ENCODE measurements at places on chromosomes 11 and 22.

- H3K27ac ChIP-seq: peak overlapping the region; percentile 61
- DNase-seq: no peak
- H3K36me3 ChIP-seq: peaks cover 18% of the 10 kb centered on the region
- no peaks in the 10 kb centered on the region for H3K27me3 ChIP-seq
- H3K4me3 ChIP-seq: no peak overlapping the region
- H3K4me1 ChIP-seq: no peaks in the 10 kb centered on the region
Observed at GRCh38 chr11:47466701-47467250, 17.8 kb upstream of the RAPSN start.

DNA sequence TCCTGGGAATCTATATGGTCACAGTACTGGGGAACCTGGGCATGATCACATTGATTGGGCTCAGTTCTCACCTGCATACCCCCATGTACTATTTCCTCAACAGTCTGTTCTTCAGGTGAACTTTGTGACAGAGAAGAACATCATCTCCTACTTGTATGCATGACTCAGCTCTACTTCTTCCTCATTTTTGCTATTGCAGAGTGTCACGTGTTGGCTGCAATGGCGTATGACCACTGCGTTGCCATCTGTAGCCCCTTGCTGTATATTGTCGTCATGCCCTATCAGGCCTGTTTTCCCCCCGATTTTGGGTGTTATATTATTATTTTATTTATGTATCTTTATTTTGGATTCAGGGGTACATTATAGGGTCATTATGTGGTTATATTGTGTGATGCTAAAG lies 2.4 kb upstream of the OR8G1 start:
- no peak for DNase-seq
- H3K4me1 ChIP-seq: no peaks in the 10 kb centered on the region
- H3K36me3 ChIP-seq: no peaks in the 10 kb centered on the region
- H3K27me3 ChIP-seq: no peaks in the 10 kb centered on the region
- no peak overlapping the region for H3K4me3 ChIP-seq
- H3K27ac ChIP-seq: no peak overlapping the region

DNA sequence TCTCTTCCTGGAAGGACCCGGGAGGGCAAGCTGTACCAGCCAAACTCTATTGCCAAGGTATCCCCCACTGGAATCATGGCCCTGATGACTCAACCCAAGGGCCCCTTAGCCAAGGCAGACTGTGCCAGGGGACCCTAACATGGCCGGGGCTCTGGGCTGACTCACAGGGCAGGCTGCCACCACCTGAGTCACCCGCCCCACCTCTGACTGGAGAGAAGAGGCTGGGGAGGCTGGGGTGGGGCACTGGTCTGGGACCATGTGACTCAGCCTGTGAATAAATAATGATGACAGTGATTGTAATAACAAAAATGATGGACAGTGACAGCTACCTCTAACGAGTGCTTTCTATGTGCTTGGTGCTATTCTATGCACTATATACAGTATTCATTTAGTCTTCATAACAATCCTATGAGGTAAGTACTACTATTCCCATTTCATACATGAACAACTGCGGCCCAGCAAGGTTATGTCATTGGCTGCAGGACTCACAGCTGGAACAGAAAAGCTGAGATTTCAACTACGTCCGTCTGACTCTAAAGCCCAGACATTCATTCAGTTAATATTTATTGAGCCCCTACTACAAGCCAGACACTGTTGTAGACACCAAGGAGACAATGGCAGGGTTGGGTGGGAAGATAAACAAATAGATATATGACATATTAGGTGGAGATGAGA lies 84.2 kb downstream of the FBXO7 start:
- peak; percentile 39 for DNase-seq
- no peaks in the 10 kb centered on the region for H3K27me3 ChIP-seq
- H3K4me3 ChIP-seq: no peak overlapping the region

GRCh38 chr11:3093281-3094191 lies 36.3 kb upstream of the CARS1 start:
- H3K27ac ChIP-seq: no peak overlapping the region
- no peaks in the 10 kb centered on the region for H3K27me3 ChIP-seq
- peaks cover 58% of the 10 kb centered on the region for H3K36me3 ChIP-seq
- no peak overlapping the region for H3K4me3 ChIP-seq
- no peak for DNase-seq
- H3K4me1 ChIP-seq: no peaks in the 10 kb centered on the region

GRCh38 chr11:57668434-57668782 lies 494 bp downstream of the ZDHHC5 start:
- peaks cover 16% of the 10 kb centered on the region for H3K4me1 ChIP-seq
- H3K27me3 ChIP-seq: no peaks in the 10 kb centered on the region
- peak overlapping the region; percentile 96 for H3K4me3 ChIP-seq
- peak overlapping the region; percentile 98 for H3K27ac ChIP-seq

DNA sequence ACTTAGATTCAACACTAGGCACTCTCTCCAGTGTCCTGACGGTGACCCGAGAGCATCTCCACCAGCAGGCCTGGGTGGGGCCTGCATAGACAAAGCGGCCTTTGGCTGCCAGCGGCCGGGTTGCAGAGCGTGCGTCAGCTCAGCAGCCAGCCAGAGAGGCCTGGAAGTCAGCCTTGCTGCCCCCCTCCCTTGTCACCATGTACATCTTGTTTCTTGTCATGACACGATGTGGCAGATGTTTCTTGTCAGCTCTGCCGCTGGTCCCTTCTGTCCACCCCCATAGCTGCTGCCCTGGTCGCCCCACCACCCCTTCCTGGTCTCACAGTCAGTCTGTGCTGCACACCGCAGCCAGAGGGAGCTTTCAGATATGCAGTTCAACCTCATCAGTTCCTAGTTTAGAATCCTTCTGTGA lies 33.1 kb upstream of the CBX7 start:
- peak; percentile 65 for DNase-seq
- H3K4me3 ChIP-seq: no peak overlapping the region
- no peaks in the 10 kb centered on the region for H3K27me3 ChIP-seq
- no peaks in the 10 kb centered on the region for H3K36me3 ChIP-seq
- H3K27ac ChIP-seq: no peak overlapping the region

DNA sequence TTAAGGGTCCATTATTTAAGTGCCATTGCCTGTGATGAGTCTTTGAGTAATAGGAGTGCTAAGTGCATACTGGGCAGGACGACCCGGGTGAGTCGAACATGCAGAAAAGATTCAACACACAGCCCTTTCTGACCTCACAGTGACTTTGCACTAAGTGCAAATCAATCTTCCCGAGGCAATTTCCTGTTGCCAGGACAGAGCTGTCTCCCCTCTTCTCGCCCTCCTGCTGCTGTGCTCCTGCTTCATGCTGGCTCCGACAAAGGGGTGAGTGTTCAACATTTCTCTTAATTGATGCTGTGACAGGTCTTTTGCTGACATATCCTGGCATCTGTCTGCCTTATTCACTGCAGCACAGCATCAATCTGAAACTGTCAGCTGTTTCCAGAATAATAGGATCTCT lies 42.0 kb downstream of the MCHR1 start:
- peak overlapping the region; percentile 60 for H3K27ac ChIP-seq
- H3K4me1 ChIP-seq: no peaks in the 10 kb centered on the region
- no peak overlapping the region for H3K4me3 ChIP-seq
- DNase-seq: no peak
- H3K27me3 ChIP-seq: no peaks in the 10 kb centered on the region

GRCh38 chr11:48006301-48006992 lies 26.1 kb downstream of the PTPRJ start:
- peak overlapping the region; percentile 80 for H3K27ac ChIP-seq
- no peaks in the 10 kb centered on the region for H3K36me3 ChIP-seq
- peak overlapping the region; percentile 1 for H3K4me3 ChIP-seq
- H3K4me1 ChIP-seq: peaks cover 3% of the 10 kb centered on the region
- no peaks in the 10 kb centered on the region for H3K27me3 ChIP-seq

DNA sequence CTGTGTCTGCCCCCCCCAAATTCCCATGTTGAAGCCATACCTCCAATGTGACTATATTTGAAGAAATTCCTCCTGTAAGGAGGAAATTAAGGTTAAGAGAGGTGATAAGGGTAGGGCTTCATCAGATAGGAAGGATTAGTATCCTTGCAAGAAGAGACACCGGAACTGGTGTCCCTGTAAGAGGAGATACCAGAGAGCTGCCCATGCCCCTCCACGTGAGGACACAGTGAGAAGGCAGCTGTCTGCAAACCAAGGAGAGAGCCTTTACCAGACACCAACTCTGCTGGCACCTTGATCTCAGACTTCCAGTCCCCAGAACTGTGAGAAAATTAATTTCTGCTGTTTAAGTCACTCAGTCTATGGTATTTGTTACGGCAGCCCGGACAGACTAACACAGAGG lies 109.3 kb downstream of the ARFGAP2 start:
- H3K27ac ChIP-seq: no peak overlapping the region
- no peaks in the 10 kb centered on the region for H3K36me3 ChIP-seq
- H3K27me3 ChIP-seq: no peaks in the 10 kb centered on the region

DNA sequence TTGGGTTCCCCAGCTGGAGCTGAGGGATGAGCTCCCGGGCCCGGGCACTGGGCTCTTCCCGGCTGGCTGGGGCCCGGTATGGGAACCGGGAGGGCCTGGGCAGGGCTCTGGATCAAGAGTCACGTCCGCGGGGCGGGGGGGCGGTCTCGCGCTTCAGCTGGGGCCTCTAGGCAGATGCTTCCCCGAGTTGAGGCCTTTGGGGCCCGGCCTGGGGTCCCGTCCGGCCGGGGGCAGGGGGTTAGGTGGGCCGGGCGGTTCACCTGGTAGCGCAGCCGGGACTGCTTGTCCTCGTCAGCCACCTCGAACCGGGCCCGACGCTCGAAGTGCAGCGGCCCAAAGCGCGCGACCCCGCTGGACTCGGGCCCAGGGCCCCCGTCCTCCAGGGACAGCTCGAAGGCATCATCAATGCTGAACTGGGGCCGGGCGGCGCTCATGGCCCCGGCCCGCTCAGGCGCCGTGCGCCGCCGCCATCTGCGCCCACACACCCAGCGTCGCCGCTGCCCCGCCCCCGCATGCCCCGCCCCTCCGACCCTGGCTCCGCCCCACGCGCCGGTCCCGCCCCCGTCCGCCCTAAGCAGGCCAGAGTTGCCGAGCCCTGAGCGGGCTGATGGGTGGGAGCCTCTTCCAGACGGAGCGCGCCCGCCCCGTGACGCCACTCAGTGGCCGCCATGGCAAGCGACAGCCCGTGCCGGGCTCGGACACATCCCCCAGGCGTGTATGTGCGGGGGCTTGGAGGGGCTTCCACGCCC lies at the start of gene TMEM134:
TSS of gene TMEM134 (minus strand) at position 493 of the 749 bp plus-strand sequence. CDS start at position 434, 59 bp downstream.
- H3K27me3 ChIP-seq: no peaks in the 10 kb centered on the region
- DNase-seq: peak; percentile 95
- no peaks in the 10 kb centered on the region for H3K36me3 ChIP-seq
- peaks cover 5% of the 10 kb centered on the region for H3K4me1 ChIP-seq

DNA sequence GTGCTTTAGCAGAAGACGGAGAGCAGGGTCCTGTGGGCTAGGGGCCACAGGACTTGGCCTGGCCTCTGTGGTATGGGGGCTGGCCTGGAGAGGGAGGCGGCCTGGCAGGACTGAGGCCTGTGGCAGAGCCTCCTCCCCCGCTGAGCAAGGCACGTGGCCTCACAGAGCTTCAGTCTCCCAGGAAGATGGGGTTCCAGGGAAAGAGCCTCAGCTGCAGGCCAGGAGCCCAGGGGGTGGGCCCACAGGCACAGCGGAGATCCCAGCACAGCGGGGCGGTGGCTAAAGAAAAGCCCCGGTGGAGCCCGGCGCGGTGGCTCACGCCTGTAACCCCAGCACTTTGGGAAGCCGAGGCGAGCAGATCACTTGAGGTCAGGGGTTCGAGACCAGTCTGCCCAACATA lies 2.2 kb downstream of the MAPK12 start:
- DNase-seq: no peak
- H3K36me3 ChIP-seq: no peaks in the 10 kb centered on the region
- no peaks in the 10 kb centered on the region for H3K27me3 ChIP-seq

DNA sequence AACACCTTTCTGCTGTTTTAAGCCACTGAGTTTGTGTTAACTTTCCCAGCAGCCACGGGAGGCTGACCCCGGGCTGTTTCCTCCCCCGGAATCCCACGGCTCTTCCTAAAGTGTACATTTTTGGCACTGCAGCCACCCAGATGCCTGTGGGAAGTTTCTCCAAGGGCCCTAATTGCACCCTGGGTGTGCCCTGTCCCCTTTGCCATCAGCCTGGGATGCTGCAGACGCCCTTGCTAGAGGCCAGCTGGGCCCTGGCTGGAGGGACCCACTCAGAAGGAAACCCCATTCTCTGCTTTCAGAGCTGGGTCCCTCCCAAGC lies 883.3 kb downstream of the BRD1 start:
- H3K27ac ChIP-seq: no peak overlapping the region
- no peak for DNase-seq
- no peak overlapping the region for H3K4me3 ChIP-seq
- no peaks in the 10 kb centered on the region for H3K36me3 ChIP-seq
- H3K4me1 ChIP-seq: no peaks in the 10 kb centered on the region

- H3K4me3 ChIP-seq: no peak overlapping the region
- peak; percentile 88 for DNase-seq
- peak overlapping the region; percentile 46 for H3K27ac ChIP-seq
- H3K27me3 ChIP-seq: no peaks in the 10 kb centered on the region
- H3K4me1 ChIP-seq: peaks cover 3% of the 10 kb centered on the region
Observed at GRCh38 chr11:67032830-67033551, 10.1 kb downstream of the SYT12 start.

GRCh38 chr11:67354075-67355022 lies 1.0 kb upstream of the POLD4 start:
- no peaks in the 10 kb centered on the region for H3K36me3 ChIP-seq
- H3K27me3 ChIP-seq: no peaks in the 10 kb centered on the region
- peaks cover 26% of the 10 kb centered on the region for H3K4me1 ChIP-seq
- peak overlapping the region; percentile 98 for H3K27ac ChIP-seq
- DNase-seq: peak; percentile 74

DNA sequence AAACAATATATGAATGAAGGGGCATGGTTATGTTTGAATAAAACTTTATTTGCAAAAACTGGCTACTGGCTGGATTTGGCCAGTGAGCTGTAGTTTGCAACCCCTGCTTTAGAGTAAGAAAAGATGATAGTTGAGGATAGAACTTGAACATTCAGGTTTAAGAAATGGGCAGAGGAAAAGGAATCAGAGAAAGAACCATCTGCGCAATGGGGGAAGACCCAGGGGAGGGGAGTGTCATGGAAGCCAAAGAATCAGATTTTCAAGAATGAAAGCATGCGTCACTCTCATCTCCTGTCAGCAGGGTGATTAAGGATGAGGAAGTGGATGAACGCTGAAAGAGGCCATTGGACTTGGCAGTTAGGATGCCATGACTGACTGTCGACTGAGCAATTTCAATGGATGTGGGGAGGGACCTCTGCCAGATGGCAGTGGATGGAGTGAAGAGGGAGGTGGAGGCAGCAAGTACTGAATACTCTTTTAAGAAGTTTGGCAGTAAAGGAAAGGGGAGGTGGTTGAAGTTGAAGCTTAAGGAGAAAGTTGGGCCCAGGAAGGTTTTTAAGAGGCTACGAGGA lies 21.2 kb downstream of the FAT3 start:
- no peak for DNase-seq
- no peaks in the 10 kb centered on the region for H3K4me1 ChIP-seq
- H3K27ac ChIP-seq: no peak overlapping the region

DNA sequence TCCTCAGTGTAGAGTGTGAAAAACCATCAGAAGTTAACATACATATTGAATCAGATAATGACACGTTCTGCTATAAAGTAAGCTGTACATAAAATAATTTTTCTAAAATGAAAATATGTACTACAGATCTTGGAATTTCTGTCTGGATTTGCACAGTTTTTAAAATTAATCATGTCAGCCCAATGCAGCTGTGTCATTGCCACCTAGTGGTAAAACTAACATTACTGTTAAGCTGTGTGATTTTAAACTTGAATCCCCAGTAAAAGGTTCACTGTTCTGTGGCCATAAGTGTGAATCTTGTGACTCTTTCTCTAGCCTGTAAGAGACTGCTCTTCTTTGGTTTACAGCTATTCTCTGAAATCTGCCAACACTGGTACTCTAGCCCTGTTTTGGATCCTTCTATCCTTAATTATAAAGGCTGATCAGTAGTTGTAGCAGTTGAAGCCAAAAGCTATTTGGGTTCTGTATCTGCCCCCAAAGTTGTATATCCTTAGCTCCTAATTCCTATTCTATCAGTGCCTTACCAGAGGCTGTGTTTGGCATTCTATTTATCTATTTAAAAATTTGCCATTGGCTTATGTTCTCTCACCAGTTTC lies 4.0 kb downstream of the JRKL start:
- no peak overlapping the region for H3K4me3 ChIP-seq
- no peaks in the 10 kb centered on the region for H3K36me3 ChIP-seq
- H3K27me3 ChIP-seq: no peaks in the 10 kb centered on the region
